Right lung (tissue), 10 donors: ENCODE measurements at places on chromosomes 1 and 21. TPM values are rescaled to one million over a fixed set of nuclear protein-coding genes. Genes with fewer than 3 reads are reported as not detected.
A peak's percentile ranks its signal among the peaks of the same experiment; 100 is the strongest.

The AJAP1 gene
- 0.27 TPM for polyA plus RNA-seq

The RASAL2 gene
- polyA plus RNA-seq = 27.5 TPM

The MAP3K7CL gene
- 5.2 TPM for polyA plus RNA-seq

The YIPF1 gene
- polyA plus RNA-seq = 26.7 TPM

The PGLYRP3 gene
- not detected for polyA plus RNA-seq

The DENND1B gene
- 17.1 TPM for polyA plus RNA-seq

The TARS2 gene
- 25.1 TPM for polyA plus RNA-seq

The BACE2 gene
- polyA plus RNA-seq = 28.3 TPM

The NPHS2 gene
- polyA plus RNA-seq = not detected

- no peak for DNase-seq
These were observed 392.3 kb upstream of the ADAMTS5 start for GRCh38 chr21:27359141-27359540.

- DNase-seq = no peak
These were observed 37.0 kb downstream of the SPEN start for GRCh38 chr1:15884477-15884876.

- no peak for DNase-seq
These were observed 40.8 kb upstream of the MPZL1 start for GRCh38 chr1:167681024-167681423.

GRCh38 chr1:222928212-222928611 lies 113.4 kb downstream of the DISP1 start:
- DNase-seq = peak; percentile 60

GRCh38 chr1:164695956-164696665 lies 137.1 kb downstream of the PBX1 start:
- no peak for DNase-seq

DNA sequence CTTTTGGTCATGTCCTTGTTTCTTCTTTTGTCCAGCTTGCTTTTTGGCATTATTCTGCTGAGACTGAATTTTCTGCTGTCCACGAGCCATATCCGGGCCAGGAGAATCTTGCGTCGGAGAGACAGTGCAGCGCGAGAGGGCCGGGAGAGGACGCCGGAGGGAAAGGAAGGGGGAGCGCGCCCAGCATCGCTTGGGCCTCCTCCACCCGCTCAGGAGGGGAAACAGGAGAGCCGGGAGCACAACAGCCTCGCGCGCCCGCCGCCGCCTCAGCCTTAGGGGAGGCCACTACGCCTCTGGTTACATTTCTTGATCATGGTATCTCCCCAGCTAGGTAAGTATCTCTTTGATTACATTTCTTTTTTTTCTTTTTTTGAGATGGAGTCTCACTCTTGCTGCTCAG lies 7.4 kb upstream of the DEGS1 start:
- DNase-seq = no peak

- no peak for DNase-seq
These were observed 304.4 kb downstream of the HHAT start for GRCh38 chr1:210633140-210633539.

GRCh38 chr21:41750051-41750450 lies 16.8 kb downstream of the RIPK4 start:
- no peak for DNase-seq

GRCh38 chr1:23634840-23635651 lies 56.6 kb upstream of the RPL11 start:
- peak; percentile 75 for DNase-seq

DNA sequence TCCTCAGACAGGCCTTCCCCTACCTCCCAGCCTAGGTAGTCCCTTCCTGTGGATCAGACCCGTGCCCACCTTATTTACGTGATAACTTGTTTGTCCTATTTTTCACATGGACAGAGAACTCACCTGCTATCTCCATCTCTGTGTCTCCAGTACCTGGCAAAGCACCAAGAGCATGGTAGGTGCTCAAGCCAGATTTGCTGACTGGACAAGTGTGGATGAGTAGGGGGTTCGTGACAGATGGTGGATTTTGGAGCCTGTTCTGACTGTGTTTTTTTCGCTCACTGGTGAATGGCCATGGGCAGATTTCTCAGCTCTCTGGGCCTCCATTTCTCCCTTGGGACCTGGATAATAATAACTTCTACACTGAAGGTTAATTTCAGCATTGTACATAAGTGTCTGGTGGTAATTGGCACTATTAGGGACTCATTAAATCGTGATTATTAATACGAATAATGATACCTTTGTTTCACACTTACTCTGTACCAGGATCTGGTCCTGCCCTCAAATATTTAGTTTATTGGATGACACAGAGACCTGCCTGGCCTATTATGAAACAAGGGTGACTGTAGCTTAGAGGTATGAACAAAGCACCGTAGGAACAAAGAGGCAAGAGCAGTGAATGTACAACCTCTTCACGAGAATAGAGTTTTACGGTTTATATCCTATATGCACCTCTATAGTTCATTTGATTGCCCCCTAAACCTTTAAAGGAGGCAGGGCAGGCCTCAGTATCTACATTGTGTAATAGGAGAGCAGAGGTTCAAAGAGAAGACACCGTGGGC lies 24.5 kb upstream of the SLC26A9 start:
- DNase-seq = no peak

DNA sequence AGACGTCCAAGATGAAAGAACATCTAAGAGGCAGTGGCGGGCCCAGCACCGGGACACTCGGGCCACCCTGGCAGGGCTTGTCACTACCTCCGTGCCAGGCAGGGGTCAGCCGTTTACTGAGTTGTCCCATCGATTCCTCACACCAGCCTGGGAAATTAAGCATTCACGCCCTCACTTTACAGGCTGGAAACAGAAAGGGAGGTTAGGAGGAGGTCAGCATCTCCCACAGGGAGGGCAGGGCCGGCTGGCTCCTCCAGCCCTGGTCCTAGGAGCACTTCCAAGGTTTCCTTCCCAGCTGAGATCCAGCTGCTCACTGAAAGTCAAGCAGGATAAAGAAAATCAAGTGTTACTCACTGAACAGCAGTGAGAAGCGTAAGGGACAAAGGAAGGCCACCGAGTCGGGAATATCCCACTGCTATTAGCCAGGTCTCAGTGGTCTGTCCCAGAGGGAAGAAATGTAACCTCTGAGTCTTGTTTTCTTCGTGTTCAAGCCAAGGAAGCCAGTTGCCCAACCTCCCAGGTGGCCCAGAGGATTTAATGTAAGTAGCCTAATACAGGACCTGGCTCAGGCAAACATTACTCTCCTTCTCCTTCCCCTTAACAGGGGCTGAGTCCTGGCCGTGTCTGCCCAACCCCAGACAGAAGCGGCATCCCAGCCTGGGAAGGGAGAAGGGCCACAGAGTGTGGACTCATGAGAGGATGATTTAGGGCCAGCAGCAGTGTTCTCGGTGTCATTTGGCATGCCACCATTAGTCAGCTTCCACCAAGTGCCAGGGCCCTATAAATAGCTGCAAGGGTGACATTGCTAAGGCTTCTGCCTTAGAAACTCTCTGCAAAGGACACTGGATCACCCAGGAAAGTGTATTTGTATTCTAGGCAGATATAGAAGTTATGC lies 203.1 kb upstream of the GALNT2 start:
- no peak for DNase-seq

DNA sequence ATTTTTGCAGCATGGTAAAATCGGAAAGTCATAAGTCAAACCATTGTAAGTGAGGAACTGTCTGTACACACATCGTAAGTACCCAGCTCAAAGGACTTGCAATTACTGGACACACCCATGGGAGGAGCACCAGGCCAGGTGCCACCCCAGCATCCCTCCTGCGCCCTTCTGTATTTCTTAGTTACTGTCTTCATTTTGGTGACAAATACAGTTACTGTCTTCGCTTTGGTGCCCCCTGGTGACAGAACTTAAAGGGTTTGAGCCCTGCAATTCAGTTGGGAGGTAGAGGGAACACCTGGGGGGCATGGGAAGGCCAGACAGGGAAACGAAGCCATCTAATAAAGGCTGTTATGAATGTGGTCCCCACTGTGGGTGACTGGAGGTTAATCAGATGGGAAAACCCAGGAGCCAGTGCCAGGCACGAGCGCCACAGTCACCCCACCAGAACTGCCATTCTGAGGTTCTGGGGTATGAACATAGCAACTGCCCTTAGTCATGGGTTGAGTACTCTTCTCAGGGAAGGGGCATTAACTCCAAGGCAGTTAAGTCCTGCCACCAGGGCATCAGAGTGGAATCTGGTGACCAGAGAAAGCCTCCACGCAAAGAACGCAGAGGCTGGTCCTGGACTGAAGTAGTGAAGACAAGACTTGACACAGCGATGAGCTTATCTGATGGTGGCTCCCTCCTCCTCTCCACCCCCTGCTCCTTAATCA lies 612.9 kb downstream of the PTPRU start:
- DNase-seq = no peak

DNA sequence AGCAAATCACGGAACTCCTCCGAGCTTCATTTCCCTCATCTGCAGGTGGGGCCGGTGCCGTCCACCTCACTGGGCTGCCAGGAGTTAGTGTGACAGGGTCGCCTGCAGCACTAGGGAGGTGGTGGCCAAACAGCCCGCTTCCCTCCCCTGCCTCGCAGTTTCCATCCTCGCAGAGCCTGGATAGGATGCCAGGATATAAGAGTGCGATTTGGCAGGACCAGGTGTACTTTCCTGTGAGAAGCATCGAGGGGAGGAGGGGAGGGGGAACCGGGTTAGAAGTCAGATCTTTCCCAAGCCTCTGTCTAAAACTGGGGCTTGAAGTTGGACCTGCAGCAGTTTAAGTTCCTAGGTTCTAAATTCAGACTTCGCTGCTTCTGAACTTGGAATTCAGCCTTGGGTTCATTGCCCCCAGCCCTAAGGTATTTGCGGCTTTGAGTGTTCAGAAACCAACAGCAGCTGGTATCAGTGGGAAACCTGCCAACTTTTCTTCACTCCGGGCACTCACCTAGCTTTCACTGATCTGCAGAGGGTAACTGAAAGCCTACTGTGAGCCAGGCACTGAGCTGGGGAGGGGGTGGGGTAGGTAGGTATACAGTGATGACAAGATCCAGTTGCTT lies 1.7 kb upstream of the JUN start:
- DNase-seq = peak; percentile 80

GRCh38 chr1:112625696-112626095 lies 6.1 kb downstream of the CAPZA1 start:
- DNase-seq = no peak

DNA sequence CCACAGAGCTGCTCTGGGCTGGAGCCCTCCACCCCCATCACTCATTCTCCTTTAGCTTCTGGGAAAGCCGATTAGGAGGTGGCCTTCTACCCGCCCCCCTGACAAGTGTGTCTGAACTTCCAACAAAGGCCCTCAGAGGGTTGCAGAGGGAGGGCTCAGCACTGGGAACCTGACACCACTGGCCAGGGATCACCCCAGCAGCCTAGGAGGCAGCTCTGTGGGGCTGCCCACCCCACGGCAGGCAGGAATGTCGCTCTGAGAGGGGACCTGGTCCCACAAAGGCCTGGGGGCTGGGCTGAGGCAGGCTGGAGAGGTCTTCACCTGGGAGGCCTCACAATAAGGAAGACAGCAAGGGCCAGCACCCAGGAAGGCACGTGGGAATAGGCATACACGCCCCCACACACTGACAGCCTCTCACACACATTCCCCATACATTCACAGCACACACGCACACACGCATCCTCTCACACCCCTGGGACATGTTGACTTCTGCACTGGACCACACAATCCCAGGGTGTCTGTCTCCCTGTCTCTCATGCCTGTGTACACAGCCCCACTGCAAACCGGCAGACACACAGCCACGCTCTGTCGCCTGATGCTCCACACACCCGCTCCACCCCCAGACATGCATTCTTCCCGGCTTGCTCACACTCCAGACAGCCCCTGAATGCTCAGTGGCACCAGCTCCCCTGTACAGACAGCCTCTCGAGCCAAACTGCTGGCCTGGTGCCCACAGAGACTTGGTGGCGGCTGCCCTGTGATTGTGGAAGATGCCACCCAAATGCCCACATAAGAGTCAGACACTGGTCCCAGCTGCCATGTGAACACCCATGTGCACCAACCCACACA lies 30.7 kb downstream of the DMBX1 start:
- DNase-seq = no peak

DNA sequence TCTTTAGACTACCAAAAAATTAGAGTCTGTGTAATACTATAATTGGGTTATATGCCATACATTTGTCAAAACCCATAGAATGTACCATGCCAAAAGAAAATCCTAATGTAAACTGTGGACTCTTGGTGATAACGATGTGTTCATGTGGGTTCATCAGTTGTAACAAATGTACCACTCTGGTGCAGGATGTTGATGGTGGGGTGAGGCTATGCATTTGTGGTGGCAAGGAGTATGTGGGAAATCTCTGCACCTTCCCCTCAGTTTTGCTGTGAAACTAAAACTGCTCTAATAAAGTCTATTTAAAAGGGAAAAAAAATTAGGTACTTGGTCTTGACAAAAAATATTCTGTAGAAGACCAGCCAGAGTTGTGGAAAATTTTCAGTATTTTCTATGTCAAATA lies 43.4 kb downstream of the INKA2 start:
- DNase-seq = no peak

- no peak for DNase-seq
These were observed 733.4 kb downstream of the NCAM2 start for GRCh38 chr21:21731626-21732025.

- no peak for DNase-seq
These were observed 432.3 kb downstream of the DPYD start for GRCh38 chr1:97488530-97488929.

DNA sequence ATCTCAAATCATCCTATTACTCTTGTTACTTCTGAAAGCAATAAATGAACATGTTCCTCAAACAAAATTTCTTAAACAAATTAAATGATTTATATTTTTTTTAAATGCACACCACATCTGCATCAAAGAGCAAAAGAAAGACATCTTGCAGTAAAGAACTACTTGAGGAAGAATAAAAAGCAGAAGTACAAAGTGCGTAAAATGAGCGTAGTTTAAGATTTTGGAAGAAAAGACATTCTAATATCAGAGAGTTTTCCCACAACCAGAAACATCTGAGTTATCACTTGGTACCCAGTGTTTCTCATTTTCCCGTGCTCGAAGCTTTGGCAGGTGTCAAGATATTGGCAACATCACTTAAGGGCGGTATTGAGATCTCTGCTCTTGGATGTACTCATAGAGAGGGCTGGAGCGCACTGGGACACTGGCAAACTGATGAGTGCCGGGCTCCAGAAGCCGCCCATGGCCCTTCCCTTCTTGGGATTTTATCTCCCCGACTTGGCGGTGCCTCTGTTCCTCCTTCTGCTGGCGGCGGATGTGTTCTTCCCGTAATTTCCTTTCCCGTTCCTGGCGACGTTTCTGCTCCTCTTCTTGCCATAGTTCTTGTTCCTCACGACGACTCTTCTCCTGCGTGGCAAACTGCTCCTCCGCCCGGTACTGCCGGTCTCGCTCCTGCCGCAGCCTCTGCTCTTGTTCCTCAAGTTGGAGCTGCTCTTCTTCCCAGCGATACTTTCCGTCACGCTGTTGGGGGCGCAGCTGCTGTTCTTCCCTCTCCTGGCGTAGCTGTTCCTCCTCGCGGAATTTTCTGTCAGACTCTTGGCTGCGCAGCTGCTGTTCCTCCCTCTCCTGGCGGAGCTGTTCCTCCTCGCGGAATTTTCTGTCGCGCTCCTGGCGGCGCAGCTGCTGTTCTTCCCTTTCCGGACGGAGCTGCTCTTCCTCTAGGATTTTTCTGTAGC lies 7.9 kb downstream of the TCHH start:
- no peak for DNase-seq

GRCh38 chr21:37939251-37939650 lies 23.0 kb upstream of the KCNJ6 start:
- DNase-seq = no peak
